Amniotic epithelial cell (primary cell): ENCODE measurements at places on chromosomes 4 and X.

GRCh38 chr4:186025408-186025690 is 43.6 kb upstream of the TLR3 start:
- DNase-seq, result no peak

DNA sequence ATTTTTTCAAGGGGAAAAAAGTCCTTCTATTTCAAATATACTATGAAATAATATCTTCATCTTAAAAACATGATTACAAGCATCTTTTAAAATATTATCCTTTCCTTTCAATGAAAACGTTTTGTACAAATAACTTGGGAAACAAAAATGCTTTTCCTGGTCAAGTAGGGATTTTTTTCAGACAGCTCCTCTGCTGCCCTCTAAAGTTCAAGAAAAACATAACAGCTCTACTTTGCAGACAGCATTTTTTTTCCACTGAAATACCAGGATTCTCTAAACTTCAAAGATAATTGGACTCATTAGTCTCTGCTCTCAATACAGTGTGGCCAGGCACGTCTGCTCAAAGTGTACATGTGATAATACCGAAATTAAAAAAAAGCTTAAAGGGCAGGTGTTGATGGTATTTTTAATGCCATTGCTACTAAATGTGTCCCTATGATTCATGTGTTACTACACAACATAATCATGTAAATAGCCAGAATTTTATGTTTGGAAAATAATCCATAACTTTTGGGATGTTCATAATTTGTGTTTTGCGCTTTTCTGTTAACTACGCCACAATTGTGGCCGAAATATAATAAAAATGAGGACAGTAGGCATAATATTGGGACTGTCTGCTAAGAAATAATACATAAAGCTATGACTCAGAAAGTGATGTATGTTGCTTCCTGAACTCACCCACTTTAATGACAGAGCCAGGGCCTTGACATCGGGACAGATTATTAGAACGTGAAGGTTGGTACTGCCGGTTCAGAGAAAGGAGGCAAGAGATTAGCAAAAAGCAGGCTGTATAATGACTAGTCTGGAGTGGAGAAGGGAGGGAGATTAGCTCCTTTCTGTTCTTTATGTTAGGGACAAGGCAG is 478.9 kb downstream of the KCNIP4 start:
- DNase-seq, result peak; percentile 21

DNA sequence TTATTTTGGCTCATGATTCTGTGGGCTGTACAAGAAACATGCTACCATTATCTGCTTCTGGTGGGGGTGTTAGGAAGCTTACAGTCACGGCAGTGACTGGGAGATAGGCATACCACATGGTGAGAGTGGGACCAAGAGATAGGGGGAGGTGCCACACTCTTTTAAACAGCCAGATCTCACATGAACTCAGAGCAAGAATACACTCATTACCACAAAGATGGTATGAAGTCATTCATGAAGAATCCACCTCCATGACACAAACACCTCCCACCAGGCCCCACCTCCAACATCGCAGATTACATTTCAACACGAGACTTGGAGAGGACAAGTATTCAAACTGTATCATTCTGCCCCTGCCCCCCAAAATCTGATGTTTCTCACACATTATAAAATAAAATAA is 2396.7 kb downstream of the PCDH7 start:
- peak; percentile 53 for DNase-seq

DNA sequence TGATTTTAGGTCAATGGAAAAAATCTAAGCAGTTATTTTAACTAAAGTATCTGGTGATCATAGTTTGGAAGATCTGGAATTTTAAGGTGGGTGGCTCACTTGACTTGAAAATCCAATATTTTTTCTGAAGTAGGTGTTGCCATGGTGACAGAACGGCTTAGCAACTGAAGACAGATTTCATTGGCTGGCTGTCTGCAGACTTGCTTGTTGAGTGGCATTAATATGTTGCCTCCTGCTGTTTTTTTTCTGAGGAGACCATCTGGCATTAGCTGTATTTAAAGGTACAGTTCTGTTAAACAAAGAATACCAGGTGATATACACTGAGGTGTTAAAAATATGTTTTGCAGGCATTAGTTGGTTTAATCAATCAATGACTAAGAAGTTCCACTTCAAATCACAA is 19.8 kb downstream of the CPE start:
- DNase-seq, result peak; percentile 73

DNA sequence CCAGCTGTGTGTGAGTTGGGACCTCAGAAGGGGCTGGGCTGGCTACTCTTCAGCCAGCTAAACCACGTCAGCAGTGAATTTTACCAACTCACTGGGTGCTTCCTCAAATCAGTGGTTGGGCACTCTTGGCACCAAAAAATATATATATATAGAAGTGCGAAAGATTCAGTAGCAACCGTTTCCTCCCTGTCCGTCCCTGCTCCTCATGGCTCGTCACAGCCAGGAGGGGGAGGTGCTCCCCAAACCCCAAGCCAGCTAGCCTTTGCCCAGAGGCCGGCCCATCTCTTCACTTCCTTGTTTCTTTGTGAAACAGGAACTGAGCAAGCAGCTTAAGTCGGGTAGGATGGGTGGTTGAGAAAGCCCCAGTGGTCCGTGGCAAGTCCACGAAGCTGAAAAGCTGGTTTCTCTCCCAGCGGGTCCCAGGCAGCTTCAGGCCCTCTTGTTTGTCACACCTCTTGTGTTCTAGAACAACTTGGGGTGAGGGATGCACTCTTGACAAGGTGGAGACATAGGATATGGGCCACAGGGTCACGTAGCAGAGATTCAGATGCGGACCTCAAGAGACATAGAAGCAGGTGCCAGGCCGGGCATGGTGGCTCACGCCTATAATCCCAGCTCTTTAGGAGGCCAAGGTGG is 6.8 kb upstream of the SASH3 start:
- no peak for DNase-seq

GRCh38 chr4:152485726-152486276 is 50.1 kb downstream of the FBXW7 start:
- DNase-seq, result peak; percentile 93

DNA sequence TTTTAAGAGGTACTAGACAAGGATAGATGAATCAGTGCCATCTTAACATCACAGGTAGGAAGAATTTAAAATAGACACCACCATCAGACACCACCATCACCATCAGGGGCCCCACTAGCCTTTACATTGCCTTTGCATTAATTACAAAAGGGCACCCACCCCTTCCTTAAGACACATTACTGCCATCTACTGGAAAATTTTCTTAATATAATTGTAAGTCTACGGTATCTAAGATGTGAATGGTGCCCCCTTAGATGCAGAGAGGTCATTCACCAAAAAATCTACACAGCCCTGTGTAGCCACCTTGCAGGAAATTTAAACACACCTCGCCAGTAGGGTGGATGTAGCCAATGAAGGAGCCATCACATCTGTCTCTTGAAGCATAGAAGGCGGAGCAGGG is 184.1 kb downstream of the MID1IP1 start:
- peak; percentile 5 for DNase-seq

- peak; percentile 19 for DNase-seq
Observed at GRCh38 chrX:152905081-152905420, 7.2 kb downstream of the ZNF185 start.

- DNase-seq, result no peak
Observed at GRCh38 chr4:79022529-79022928, 83.3 kb upstream of the PAQR3 start.

DNA sequence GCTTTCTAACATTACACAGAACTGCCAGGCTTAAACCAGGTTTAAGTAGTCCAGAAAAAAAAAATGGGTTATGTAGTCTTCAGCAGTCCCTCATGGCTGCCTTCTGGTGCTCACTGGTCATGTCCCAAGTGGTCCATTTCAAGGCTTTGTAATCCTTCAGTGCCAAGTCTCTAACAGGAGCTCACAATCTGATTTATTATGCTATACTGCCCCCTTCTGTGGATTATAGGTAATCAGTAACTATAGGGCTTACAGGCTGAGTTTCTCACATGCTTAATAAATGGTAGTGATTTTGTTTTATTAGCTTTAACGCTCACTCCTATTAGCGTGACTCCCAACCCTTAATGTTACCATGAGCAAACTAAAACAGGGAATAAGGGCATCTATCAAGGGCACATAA is 92.5 kb upstream of the EDA2R start:
- no peak for DNase-seq

GRCh38 chr4:71907782-71908181 is 123.9 kb upstream of the GC start:
- DNase-seq, result no peak

DNA sequence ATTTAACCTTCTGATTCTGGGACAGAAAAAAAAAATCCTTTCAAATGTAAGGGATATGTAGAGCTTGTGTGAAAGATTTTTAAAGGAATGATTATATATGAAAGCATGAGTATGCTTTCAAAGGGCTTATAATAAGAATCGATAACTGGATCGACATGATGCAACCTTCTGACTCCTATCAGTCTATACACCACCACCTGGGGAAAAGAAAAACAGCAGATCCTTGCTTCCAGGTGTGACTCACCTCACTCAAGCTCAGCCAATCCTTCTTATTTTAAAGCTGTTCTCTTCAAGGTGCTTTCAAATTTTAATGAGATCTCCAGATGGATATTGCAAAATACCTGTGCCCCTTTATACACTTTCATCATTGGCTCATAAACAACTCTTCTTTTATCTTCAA is 102.1 kb upstream of the EDNRA start:
- no peak for DNase-seq

- DNase-seq, result no peak
Observed at GRCh38 chrX:130155564-130155963, 10.1 kb downstream of the AIFM1 start.

- no peak for DNase-seq
Observed at GRCh38 chrX:48689208-48689920, 5.8 kb downstream of the WAS start.
